Activated CD4-positive, alpha-beta T cell treated with anti-CD3 and anti-CD28 coated beads, Interleukin-2, Interleukin-4, amounts not matched to agents 100 ng/mL and 50 ng/mL, durations not matched to agents 16 hours and 8 hours (primary cell): ENCODE measurements at places on chromosomes 1 and 21.

GRCh38 chr1:26553942-26554682 lies 24.6 kb downstream of the RPS6KA1 start:
- no peak for DNase-seq

DNA sequence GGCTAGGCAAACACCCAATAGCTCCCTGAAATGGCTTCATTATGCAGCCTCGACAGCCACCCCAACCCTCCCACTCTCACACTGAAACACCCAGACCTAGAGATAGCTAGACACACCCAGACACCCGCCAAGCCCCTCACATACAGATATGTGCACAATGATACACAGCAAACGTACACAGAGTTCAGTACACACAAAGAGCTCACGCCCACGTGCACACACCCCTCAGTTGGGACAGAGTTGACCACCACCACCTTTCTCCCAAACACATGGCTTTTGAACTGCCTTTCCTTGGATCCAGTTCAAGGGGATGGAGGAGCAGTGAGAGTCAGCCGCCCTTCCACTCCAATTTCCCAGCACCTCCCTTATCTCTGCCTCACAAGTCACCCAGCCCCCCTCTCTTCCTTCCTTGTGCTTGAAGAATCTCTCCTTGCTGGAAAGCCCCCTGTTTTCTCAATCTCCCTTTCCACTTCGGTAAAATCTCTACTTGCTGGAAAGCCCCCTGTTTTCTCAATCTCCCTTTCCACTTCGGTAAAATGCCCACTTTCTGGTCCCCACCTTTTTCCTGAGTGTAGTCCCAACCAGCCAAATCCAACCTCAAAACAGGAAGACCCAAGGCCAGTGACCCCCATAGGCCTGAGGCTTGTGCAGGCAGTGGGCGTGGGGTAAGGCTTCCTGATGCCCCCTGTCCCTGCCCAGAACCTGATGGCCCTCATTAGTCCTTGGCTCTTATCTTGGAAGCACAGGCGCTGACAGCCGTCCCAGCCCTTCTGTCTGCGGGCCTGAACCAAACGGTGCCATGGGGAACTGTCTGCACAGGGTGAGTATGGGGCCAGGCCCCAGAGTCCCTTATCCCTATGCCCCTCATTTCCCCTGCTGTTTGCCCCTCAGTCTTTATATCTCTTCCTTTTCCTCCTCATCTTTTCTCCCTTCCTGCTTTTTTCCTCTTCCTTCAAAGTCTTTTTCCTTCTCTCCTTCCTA lies at the start of gene ACKR1:
Gene ACKR1, plus strand, starts transcription at position 715 of the 981 bp plus-strand sequence. Its CDS starts 85 bp downstream, at position 800.
- DNase-seq, result no peak

- no peak for DNase-seq
Observed at GRCh38 chr1:226332947-226333346, 24.0 kb upstream of the LIN9 start.

- no peak for DNase-seq
Observed at GRCh38 chr1:186518395-186518794, 57.5 kb upstream of the PDC start.

DNA sequence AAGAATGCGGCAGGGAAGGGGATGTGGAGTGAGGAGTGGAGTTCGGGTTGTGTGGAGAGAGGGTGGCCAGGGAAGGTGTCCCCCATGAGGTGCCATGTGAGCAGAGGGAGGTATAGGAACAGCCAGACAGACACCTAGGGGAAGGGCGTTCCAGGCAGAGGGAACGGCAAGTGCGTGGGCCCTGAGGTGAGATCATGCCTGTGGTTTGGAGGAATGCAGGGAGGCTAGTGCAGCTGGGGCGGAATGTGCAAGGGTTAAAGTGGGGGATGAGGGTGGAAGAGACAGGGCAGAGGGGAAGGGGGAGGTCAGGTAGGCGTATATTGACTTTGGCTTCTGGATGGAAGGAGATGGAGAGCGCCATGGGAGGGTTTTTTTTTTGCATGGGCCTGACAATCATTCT lies 31.6 kb upstream of the PADI6 start:
- DNase-seq, result no peak

DNA sequence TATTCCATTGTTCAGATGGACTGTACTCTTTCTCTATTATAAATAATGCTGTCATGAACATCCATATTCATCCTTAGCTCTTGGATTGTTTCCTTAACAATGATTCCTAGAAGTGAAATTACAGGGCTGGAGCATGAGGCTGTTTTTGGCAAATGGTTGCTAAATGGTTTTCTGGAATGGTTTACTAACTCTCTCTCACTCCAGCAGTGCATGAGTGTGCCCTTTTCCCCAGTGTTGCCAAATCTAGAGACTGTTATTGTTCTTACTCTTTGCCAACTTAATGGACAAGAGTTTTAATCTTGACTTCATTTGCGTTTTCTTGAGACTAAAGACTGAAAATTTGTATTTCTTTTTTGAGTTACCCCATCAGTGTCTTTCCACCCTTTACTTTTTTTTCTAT lies 113.0 kb downstream of the PAPPA2 start:
- DNase-seq, result no peak

DNA sequence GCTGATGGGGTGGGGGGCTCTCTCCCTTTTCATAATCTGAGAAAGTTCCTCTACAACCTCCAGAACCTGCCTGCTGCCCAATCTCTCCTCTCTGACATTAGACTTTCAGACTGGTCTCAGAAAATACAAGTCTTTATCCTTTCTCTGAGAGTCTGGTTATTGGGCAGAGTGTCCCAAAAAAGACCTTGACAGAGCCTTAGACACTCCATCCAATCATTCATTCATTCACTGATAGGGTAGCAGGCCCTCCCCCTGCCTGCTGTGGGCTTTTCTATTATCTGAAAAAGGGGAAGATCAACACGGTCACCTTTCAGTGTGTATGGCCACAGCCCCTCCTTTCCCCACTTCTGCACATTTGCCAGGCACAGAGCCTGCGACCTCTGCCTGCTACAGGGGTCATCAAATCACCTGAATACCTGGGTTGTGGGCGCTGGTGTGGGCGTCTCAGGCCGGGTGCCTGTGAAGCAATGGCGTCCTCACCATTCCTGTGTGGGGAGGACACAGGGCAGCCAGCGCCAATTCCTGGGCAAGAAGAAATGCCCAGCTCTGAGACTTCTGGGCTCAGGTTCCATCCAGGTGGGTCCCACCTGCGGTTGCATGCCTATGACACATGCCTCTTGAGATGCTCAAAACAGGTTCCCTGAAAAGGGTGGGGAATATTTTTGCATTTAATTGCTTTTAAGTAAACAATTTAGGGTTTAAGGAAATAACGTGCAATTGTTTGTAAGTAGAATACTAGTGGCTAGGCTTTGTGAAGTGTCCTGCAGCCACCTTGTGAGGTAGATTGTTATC lies 52.8 kb downstream of the ELK4 start:
- no peak for DNase-seq

- no peak for DNase-seq
Observed at GRCh38 chr1:94156096-94156625, 35.2 kb upstream of the ABCA4 start.

DNA sequence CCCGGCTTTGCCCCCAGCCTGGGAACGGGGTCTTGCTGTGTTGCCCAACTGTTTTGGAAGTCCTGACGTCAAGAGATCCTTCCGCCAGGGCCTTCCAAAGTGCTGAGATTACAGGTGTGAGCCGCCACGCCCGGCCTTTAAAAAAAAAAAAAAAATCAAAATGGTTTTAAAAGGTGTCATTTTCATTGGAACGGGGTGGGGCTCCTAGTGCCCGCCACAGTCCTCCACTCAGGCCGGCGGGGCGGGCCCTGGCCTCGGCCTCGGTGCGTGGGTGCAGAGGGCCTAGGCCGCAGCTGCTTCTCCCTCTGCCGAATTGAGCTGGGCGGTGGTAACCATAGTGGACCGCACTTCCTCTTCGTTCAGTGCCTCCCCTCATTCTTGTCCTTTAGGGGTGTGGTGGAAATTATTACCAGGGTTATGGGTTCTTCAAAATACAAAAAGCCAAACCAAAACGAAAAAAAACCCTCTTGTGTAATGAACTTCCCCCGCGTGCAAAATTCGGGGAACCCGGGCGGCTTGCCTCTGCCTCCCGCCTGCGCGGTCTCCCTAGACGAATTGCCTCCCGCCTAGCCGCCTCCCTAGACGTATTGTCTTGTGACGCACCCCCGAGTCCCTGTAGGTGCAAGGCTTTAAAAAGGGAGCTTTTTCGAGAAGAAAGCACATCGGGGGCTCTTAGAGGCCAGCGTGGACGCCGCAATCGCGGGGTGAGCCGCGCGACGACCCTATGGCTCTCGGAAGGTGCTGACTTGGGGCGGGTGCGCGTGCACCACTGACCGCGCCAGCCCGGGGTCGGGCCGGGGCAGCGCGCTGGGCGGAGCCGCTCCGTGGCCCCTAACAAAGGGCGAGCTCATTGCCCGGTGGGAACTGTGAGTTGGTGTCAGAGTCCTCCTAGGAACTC lies 10.5 kb upstream of the SPEN start:
- peak; percentile 20 for DNase-seq

DNA sequence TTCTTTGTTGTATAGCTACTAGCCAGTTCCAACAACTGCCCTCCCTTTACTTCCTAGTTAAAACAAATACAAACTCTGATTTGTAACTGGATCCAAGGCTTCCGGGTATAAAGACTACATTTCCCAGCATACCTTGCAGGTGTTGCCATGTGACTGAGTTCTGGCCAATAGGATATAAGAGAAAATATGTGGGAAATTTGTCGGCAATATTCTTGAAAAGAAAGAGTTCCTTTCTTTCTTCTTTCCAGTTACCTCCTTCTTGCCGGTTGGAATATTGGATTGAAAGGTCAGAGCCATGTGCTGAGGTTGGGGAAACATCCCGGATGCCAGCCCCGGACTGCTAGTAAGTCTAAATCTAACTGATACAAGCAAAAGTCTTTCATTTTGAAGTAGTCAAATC lies 23.0 kb upstream of the ZBTB40 start:
- DNase-seq, result peak; percentile 62

DNA sequence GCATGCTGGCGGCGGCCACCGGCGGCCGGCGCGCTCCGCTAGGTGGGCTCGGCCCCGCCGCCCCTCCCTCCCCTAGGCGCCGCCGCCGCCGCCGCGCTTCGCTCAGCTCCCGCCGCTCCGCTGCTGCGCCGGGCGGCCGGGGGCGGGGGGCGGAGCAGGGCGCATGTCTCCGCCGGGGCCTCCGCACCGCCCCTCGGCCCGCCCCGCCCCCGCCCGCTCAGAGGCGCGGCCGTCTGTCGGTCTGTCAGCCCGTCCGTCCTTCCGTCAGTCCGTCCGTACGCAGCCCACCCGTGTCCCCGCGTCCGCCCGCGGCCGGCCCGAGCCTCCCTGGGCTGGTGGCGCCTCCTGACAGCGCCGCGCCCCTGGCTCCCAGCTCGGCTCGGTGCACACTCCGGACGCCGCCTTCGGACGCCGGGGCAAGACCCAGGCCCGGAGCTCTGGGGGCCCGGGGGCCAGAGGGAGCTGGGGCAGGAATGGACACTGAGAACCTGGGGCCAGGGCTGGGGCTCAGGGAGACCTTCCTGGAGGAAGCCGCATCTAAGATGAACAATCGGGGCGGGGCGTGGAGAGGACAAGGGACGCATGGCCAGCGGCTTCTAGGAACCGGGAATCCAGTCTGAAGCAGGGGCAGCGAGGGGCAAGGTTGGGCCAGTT lies at the start of gene GPR153:
Gene GPR153, minus strand, starts transcription at position 138 of the 654 bp plus-strand sequence. CDS start 6,193 bp downstream, outside the sequence.
- DNase-seq, result peak; percentile 20
